ENCODE measurements at places on chromosomes 4 and X.

GRCh38 chrX:49106296-49106695 lies 17.2 kb downstream of the GPKOW start:
- DNase-seq = no peak

GRCh38 chrX:3550160-3550751 lies 163.2 kb downstream of the PRKX start:
- DNase-seq = no peak

DNA sequence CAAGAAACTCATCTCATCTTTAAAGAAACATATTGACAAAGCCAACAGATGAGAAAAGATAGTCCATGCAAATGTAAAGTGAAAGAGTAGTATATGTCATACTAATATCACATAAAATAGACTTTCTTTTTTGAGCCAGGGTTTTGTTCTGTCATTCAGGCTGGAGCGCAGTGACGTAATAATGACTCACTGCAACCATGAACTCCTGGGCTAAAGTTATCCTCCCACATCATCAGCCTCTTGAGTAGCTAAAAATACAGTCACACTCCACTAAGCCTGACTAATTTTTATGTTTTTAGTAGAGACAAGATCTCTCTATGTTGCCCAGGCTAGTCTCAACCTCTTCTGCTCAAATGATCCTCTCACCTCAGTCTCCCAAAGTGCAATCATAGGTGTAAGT lies 51.8 kb upstream of the TRAM1L1 start:
- DNase-seq = peak; percentile 39

DNA sequence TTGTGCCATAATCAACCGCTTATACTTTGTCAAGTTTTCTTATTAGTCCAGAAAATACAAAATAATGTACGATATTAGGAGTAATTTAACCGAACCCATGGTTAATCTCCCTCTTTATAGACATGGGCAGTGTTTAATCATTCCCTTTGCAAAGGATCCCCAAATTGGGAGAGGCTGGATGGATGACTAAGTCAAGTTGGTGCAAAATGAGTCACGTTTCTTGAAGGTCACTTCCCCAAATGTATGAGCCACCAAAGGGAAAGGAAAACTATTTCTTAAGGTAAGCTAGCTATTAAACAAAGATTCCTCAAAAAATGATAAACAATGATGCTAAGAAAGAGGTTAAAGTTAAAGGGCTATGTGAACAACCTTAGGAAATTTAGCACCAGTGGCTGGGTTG lies 17.5 kb downstream of the MAML3 start:
- no peak for DNase-seq

GRCh38 chrX:6132970-6133369 lies 95.7 kb downstream of the NLGN4X start:
- no peak for DNase-seq

- DNase-seq = no peak
Observed at GRCh38 chr4:41701983-41702382, 46.5 kb downstream of the PHOX2B start.

All from T1000 (cell line).